ENCODE measurements at places on chromosomes 7 and 10.
A peak's percentile ranks its signal among the peaks of the same experiment; 100 is the strongest.

DNA sequence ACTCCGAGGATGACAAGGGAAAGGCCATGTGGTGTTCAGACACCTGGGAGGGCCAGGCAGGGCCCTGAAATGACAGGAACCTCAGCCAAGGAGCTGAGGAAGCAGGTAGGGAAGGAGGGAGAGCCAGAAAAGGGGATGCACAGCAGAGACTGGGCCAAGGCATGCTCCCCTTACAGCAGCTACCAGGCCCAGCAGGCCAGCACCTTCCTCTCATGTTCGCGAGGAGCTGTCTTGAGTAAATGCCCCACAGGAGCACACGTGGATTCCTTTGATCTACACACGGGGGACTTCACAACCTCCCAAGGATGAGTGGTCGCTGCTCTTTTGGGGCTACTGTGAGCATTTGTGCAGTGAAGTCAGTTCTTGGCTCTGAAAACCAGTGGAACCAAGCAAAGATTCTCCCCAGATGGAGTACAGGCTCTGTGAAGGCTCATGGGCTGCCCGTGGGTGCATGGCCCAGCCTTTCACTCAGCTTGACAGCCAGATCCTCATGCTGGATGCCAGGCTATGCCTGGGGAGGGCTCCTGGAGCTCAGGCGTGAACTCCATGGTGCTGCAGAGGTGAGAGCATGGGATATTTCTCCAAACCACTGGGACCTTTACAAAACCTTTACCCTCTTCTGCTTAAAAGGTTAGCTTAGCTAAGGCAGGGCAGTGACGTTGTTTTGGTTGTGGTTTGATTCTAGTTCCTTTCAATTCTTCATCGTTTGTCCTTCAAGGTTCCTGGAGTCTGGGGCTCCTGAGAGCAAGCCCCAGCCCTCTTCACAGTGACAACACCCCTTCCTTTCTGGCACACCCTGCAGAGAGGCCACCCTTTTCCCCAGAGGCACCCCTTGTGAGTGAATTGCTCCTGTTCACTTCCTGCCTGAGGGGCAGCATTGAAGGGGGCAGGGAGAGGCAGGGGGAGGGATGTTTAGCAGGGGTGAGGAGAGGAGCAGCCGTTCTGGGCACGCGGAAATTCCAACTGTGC, 74.2 kb upstream of the ZPBP start:
- DNase-seq: no peak

DNA sequence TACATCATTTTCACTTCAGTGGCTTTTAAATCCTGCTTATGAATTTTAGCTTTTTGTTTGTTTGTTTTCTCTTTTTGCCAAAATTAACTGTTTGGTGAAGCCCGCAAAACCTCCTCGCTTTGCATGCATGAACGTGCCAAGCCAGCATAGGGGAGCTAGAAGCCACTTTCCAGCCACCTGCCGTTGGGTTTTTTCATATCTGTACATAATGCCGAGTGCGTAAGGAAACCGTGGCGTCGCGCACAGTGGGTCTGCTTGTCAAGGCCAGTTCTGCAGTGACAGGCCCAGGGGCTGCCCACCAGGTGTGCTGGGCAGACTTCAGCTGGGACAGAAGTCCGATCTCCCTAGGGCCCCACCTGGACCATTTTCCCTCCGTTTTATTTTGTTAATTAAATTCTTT, 41.1 kb downstream of the WIPI2 start:
- no peak for DNase-seq

DNA sequence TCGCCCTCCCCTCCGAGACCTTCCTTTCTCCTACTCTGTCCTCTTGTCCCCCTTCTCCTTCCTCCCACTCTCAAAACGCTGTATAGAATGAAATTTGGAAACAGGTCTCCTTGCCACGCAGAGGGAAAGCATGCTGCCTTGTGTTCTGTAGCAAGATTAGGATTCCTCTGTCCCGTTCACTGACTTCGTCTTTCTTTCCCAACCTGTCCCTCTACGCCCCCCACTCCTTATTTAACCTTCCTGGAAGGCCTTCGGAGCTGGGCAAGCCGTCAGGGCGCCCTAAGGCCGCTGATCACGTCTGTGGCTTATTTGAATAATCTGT, 1.3 kb downstream of the HOXA9 start:
- DNase-seq: no peak

DNA sequence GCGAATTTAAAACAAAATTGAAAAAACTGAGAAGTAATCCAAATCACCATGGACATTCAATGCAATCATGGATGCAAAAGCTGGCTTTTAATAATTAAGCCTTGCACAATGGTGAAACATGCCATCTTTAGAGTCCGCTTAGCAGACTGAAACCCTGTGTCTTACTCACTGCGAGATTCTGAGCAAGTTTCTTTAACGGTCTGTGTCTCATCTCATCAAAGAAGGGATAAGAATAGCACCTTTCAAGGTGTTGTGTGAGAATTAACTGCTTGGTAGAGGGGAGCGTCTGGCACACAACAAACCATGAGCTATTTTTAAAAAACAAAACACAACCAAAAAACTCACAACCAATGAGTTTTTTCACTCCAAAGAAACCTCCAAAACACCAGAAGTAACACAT, 21.4 kb downstream of the ACBD7 start:
- DNase-seq: no peak

GRCh38 chr7:157918326-157919080, 581.7 kb downstream of the DNAJB6 start:
- no peak for DNase-seq

DNA sequence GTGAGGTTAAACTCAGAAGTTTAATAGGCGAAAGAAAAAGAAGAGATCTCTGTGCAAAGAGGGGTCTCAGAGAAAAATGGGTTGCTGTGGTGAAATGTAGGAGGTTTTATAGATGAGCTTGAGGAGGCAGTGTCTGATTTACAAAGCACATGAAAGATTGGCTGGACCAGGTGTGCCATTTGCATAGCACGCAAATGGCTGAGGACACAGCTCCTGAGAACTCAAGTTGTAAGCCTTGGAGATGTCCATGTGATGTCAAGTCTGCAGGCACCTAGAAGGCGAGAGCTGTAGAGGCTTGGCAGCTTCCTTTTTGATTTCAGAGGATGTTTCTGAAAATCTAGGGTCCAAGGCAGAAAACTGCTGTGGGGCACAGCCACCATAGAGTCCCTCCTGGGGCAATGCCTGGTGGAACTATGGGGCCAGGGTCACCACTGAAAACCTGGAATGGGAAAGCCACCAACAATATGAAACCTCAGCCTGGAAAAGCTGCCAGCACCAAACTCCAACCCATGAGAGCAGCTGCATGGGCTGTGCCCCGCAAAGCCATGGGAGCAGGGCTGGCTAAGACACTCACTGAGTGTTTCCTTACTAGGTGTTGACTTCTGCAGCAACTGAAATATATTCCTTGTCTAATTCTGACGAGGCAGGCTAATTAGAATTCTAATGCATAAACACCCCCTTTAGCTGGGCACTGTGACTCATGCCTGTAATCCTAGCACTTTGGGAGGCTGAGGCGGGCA, 96.9 kb upstream of the TNS3 start:
- no peak for DNase-seq

DNA sequence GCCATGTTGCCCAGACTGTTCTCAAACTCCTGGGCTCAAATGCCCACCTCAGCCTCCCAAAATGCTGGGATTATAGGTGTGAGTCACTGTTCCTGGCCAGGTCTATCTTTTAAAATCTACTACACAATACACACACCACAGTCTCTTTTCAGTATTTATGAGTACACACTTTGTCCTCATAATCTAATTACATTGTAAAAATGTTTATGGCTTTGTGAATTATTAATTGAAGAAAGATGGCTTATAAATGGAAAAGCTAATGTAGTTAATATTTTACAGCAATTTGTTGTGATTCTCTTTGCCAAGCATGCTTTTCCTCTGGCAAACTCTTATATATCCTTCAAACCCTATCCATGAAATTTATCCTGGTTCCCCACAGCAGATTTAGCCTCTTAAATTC, 22.0 kb downstream of the LAMB4 start:
- no peak for DNase-seq

DNA sequence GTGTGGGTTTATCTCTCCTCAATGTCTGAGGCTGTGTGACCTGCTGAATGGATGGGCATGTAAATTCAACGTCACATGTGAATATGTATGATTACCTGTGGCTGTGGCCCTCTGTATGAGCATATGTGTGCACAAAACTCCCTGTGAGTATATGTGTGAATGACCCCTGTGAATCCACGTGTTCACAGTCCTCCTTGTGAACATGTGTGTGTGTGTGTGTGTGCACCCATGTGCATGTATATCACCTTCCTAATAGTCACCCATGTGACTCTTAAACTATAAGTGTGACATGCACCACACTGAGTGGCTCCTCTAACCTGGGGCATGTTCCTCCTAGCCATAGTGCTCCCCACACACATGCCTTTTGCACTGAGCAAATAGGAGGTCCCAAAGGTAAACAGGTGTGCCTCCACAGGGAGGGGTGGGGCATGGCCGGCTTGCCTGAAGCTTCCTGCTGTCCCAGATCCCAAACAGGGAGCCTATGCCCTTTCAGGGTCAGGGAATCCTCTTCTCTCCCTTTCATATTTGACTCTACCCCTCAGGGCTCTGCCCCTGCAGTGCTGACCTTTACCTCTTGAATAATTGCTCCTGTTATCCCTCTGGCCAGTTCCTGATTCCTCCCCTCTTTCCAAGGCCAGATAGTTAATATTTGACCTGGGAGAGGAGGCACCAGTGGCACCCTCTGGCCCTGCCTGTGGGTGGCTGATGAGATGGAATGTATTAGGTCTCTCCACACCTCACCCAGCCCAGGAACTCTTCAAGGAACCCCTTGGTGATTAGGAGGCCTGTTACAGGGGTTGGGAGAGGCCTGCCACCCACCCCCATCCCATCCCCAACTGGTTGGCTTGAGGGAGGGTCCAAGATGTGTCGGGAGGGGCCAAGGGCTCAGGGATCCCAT, 1.9 kb downstream of the SEMA4G start:
- DNase-seq: no peak

- DNase-seq: no peak
Measured at GRCh38 chr7:118059209-118059608, 124.8 kb upstream of the LSM8 start.

DNA sequence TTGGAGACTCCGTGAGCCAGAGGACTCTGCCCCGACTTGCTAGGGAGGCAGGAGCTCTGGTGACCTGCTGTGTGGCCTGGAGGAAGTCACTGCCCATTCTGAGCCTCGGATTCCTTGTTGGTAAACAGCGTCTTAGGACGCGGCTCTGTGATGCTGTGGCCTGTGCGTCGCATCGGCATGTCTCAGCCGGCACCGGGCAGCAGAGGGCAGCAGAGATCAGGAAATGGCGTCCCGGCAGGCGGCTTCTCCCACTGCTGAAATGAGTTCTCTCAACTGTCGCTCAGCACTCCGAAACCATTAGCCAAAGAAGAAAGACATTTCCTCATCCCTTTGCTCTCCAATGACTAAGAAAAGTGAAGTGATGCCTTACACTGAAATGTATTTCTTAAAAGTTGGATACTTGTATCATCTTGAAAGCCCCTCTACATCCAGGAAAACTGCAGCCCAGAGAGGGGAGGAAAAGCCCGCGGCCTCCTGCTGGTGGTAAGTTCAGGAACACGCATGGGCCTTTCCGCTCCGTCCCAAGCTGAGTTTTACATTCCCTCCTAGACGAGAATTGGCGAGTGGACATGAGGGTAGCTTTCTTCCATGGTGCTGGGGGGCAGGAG, 91.7 kb downstream of the WDR11 start:
- DNase-seq: peak; percentile 64

GRCh38 chr10:92550924-92551323, 23.0 kb downstream of the IDE start:
- DNase-seq: no peak

DNA sequence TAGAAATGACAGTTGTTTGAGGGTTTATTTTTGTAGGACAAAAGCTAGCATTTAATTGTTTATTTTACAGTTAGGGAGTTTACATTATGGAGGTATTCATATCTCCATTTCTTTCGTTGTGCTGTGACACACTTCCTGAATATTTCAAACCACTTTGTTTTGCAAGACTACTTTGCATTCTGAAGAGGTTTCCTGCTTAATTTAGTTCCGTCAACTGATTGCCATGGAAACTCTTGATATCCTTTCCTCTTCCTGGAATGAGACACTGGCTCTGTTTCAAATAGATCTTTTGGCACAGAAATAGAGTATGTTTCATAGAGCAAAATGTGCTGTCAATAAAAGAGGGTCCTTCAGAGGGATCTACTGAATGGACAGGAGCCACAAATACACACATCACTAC, 159.5 kb upstream of the AGR3 start:
- DNase-seq: no peak

- DNase-seq: peak; percentile 64
Measured at GRCh38 chr7:95916573-95917297, 144.4 kb downstream of the DYNC1I1 start.

GRCh38 chr10:130022511-130023299, 58.6 kb upstream of the EBF3 start:
- DNase-seq: no peak

- no peak for DNase-seq
Measured at GRCh38 chr7:139999516-139999915, 63.2 kb downstream of the PARP12 start.

DNA sequence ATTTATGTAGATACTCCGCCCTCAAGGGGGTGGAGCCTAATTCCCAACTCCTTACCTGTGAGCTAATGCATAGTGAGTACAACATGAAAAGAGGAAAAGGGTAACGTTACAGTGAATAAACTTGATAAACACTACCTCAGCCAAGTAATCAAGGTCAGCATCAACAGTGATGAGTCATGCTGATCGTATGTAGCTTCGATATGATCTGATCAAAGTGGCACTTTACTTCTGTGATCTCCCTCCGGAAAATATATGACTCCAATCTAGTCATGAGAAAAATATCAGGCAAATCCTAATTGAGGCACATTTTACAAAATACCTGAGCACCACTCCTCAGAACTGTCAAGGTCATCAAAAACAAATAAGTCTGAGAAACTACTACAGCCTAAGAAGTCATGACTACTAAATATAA, 70.4 kb downstream of the VTI1A start:
- DNase-seq: no peak

- DNase-seq: no peak
Measured at GRCh38 chr7:79451580-79451979, 1.9 kb downstream of the MAGI2 start.

- no peak for DNase-seq
Measured at GRCh38 chr10:118020365-118020764, 26.4 kb downstream of the RAB11FIP2 start.

- DNase-seq: no peak
Measured at GRCh38 chr7:139086454-139086853, 23.1 kb downstream of the ZC3HAV1 start.

DNA sequence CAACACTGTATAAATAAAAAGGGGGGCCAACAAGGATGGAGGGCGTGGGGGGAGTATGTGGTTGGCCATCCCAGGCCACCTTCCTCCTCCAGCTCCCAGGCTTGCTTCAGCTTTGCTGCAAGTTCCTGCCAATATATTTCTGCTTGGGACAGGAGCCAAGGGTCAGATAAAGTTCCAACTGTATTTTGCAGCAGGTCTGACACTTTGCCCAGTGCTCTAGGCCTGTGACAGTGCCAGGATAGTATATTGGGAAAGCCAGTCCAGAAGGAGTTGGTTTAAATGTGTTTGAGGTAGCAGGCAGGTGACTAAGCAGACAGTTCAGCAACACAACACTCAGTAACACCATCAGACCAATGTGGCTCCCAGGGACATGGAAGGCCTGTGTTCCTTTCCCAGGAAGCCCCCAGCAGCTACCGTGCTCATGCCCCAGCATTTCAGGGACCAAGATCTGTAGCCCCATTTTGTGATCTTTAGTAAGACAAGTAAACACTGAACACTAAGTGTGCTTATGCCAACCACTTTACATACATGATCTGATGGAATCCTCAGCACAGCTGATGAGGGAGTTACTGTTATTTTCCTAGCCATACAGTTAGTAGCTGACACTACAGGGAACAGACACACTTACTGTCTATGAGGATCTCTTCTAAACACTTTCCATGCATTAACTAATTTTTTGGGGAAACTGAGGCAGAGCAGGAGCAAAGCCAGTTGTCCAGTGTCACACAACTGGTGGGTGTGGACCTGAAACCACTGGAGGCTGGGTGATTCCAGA, 38.9 kb downstream of the DNAJB12 start:
- DNase-seq: no peak

Data from stimulated activated CD8-positive, alpha-beta memory T cell treated with anti-CD3 and anti-CD28 coated beads, Interleukin-2, amount 100 ng/mL, for 48 hours (primary cell).